Stimulated activated CD4-positive, alpha-beta T cell treated with anti-CD3 and anti-CD28 coated beads, TNF-alpha, amount 100 ng/mL, for 48 hours (primary cell): ENCODE measurements at places on chromosomes 4 and X.

DNA sequence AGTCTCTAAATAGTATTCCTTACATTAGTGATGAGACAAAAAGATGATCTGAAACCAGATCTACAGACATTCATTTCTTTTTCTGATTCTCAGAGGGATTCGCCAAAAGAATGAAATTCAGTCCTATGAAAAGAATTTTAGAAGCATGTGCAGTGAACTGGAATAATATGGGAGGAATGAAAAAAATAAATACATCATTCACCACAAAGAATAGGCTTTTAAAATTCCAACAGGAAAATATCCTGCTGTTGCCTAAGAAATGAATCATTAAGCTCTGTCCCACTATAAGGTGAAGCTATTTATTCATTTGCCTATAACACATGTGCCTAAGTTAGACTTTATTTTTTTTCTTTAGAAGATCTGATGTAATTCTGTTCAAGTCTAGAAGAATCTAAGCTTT is 165.9 kb downstream of the IL15 start:
- DNase-seq, result no peak

DNA sequence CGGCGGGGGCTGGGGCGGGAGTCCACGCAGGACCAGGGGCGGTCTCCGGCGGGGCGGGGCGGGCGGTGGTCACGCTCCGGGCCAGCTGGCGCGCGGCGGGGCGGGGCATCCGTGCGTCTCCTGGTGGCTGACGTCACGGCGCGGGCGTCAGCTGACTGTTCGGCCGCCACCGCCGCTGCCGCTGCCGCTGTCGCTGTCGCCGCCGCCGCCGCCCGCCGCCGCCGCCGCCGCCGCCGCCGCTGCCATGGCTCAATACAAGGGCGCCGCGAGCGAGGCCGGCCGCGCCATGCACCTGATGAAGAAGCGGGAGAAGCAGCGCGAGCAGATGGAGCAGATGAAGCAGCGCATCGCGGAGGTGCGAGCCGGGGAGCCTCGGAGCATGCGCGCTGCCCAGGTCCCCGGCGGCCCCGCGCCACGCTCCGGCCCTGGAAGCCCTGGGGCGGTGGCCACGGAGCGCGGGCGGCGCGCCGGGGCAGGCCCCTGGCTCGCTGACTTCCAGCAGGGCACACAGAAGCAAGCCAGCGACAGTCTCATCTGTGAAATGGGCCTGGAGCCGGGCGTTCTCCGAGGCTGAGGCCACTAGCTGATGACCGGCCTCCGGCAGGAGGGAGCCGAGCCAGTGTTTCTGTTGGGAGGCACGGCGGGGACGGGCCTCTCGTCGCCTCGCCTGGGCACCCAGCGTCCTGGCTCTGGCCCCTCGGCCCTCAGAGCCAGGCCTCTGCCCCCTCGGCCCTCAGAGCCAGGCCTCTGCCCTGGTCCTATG is at the start of gene FAM50A:
TSS of gene FAM50A (plus strand) at position 150 of the 763 bp plus-strand sequence. CDS start at position 245, 95 bp downstream.
- no peak for DNase-seq

DNA sequence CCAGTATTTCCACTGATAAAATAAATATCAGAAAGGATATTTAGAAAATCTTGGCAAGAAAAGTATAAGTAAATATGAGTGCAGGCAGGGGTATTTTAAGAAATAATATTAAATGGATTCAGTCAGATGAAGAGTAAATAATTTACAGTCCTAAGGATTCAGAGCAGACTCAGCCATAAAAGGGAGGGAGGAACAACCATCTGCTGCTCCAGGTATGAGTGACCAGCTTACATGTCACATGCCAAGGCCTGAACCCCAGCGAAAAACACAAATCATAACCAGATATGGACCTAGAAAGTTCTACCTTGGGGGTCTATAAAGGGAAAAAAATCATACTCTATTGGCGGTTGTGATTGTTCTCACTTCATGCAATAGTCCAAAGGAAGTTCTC is 166.8 kb downstream of the COL4A6 start:
- no peak for DNase-seq

- DNase-seq, result no peak
Measured at GRCh38 chr4:1285151-1285789, 4.4 kb upstream of the MAEA start.

GRCh38 chr4:7384003-7384928 is 50.5 kb downstream of the PSAPL1 start:
- no peak for DNase-seq

GRCh38 chr4:17995165-17995564 is 26.4 kb downstream of the LCORL start:
- no peak for DNase-seq

DNA sequence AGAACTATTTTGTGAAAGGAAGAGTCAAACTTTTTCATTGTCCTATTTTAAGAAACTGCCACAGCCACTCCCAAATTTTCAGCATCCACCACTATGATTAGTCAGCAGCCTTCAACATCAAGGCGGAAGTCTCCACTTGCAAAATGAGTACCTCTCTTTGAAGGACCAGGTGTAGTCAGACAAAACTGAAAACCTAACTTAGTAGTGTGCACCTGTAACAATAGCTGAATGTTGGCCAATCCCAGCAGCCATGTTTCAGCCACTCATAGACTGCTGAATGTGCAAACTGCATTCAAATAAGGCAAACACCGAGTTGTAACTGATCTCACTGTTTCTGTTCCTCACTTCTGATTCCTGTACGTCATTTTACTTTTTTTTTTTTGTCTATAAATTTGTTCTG is 341.1 kb downstream of the IL15 start:
- no peak for DNase-seq

GRCh38 chr4:54513204-54513603 is 144.6 kb upstream of the KIT start:
- no peak for DNase-seq

DNA sequence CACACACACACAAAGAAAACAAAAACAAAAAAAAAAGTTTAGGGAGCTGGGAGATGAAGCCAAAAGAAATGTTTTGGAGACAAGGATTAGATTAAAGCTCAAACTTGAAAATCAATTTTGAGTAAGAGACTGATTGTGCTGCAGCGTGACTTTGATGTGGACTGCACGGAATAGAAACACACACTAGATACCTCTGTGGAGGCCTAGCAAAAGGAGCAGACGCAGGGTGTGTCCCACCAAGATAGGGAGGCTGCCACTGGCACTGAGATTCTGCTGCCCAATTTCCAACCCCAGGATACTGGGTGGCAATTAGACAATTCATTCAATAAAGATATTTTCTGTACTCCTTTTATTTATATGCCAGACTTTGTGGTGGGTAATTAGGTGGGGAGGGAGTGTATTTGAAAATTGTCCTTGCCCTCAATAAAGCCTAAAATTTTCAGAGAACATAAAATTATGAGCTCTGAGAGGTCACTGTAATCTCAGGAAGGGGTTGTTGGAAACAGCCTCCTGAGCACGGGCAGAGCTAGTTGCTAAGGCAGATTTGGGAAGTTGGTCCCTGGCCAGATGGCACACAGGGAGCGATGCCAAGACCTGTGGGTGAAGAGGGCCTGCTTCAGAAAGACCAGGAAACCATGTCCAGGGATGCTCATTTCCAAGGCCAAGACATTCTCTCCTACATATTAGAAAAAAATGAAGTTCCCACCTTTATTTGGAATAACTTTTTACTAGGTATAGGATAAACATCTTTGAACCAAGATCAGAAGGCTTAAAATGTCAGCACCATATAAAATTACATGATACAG is 1.9 kb upstream of the PPP3CA start:
- no peak for DNase-seq
